Uterine smooth muscle cell (primary cell): ENCODE measurements at places on chromosomes 2 and 18. TPM values are rescaled to one million over a fixed set of nuclear protein-coding genes. Genes with fewer than 3 reads are reported as not detected.

Gene CDH2
- total RNA-seq: 46.3 and 107 TPM in 2 replicates

Gene GALR1
- under 0.01 TPM in 1 of 2 replicates, not detected in the other for total RNA-seq

Gene CYS1
- total RNA-seq: 0.33 and 1.5 TPM in 2 replicates

Gene OTX1
- total RNA-seq: 0.25 TPM in 1 of 2 replicates, not detected in the other

Gene ADAM17
- total RNA-seq: 43.8 and 56.5 TPM in 2 replicates

Gene DSC2
- total RNA-seq: under 0.01 TPM in 1 of 2 replicates, not detected in the other

Gene LTBP1
- total RNA-seq: 502 and 503 TPM in 2 replicates

Gene NBAS
- total RNA-seq: 92.4 and 147 TPM in 2 replicates

Gene HOXD13
- total RNA-seq: 7.5 and 7.7 TPM in 2 replicates
